SK-N-SH (cell line): ENCODE measurements at places on chromosomes 13 and 19.

DNA sequence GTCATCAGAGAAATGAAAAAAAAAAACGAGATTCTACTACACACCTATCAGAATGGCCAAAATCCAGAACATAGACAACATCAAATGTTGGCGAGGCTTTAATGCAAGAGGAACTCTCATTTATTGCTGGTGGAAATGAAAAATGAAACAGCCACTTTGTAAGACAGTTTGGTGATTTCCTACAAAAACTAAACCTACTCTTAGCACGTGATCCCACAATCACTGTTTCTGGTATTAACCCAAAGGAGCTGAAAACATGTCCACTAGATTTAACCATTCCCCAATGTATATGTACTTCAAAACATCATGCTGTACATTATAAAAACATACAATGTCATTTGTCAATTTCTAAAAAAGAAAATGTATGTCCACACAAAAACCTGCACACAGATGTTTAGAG, 13.0 kb downstream of the MYCBP2 start:
- no peak for DNase-seq

- no peak for DNase-seq
These were observed 32.6 kb downstream of the CLEC4M start for GRCh38 chr19:7795555-7796161.

DNA sequence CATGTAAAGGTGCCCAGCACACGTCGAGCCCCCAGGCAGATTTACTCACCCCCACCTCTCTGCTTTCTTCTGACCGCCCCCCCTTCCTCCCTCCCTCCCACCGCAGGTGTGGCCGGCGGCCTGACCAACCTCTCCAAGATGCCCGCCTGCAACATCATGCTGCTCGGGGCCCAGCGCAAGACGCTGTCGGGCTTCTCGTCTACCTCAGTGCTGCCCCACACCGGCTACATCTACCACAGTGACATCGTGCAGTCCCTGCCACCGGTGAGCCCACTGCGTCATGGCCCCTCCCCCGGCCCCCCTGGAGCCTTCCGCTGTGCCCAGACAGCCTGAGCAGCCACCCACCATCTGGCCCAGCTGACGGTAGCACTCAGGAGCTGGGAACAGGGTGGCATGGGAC, 8.8 kb downstream of the PRPF31 start:
- no peak for DNase-seq

DNA sequence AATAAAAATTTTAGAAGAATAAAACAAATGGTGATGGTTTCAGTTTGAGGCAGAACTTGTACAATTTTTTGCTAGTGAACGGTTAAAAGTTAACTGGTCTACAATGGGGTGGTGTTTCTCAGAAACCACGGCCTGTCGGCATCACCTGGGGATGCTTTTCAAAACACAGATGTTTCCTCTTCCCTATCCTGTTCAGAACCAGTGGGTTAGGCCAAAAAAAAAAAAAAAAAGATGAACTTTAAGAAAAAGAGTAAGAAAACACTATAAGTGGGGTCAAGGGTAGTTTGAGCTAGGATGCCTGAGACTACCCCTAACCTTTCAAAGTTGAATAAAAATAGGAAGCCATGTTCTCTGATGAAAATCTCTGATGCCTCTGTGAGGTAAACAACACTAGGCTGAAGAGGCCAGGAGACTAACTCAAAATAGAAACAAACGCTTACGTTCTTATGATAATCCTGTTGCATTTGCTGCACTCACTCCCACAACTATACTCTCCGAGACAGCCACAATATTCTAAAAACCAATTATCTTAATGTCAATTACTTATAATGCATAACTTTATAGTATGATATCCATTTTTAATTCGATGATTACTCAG, 3.3 kb downstream of the MTIF3 start:
- DNase-seq: no peak

GRCh38 chr19:19098084-19098702, 34.4 kb downstream of the SLC25A42 start:
- no peak for DNase-seq

GRCh38 chr19:50567882-50568727, at the start of gene LRRC4B:
LRRC4B (minus strand) TSS chr19:50568435; CDS start chr19:50548838, 19,597 bp downstream.
- DNase-seq: peak; percentile 93

GRCh38 chr13:44024167-44024845, 144.6 kb downstream of the LACC1 start:
- no peak for DNase-seq

- DNase-seq: no peak
These were observed 675.3 kb downstream of the DIAPH3 start for GRCh38 chr13:59488436-59488835.

GRCh38 chr13:25973576-25973975, 78.2 kb downstream of the SHISA2 start:
- no peak for DNase-seq

DNA sequence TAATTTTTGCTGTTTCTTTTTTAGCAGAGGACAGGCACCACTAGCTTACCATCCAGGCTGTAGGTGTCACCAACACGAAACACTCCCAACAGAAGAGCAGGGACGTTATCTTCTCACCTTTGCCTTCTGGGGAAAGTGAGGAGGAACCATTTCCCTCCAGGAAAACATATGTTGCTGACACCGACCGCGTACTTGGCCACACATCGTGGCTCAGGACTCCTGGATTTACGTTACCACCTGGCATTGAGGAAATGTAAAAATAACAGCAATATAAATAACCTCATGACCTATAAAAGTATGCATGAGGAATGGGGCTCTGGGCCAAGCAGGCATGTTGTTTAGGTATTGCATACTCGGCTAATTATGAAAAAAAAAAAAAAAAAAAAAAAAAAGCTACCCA, 525.1 kb downstream of the MYO16 start:
- no peak for DNase-seq

GRCh38 chr13:110699148-110700145, 6.5 kb downstream of the CARS2 start:
- no peak for DNase-seq

GRCh38 chr19:14377883-14378328, 3.3 kb upstream of the ADGRE5 start:
- no peak for DNase-seq

- no peak for DNase-seq
These were observed 882.3 kb downstream of the DIAPH3 start for GRCh38 chr13:59281453-59281852.

GRCh38 chr19:30703645-30704044, 331.5 kb downstream of the ZNF536 start:
- no peak for DNase-seq

DNA sequence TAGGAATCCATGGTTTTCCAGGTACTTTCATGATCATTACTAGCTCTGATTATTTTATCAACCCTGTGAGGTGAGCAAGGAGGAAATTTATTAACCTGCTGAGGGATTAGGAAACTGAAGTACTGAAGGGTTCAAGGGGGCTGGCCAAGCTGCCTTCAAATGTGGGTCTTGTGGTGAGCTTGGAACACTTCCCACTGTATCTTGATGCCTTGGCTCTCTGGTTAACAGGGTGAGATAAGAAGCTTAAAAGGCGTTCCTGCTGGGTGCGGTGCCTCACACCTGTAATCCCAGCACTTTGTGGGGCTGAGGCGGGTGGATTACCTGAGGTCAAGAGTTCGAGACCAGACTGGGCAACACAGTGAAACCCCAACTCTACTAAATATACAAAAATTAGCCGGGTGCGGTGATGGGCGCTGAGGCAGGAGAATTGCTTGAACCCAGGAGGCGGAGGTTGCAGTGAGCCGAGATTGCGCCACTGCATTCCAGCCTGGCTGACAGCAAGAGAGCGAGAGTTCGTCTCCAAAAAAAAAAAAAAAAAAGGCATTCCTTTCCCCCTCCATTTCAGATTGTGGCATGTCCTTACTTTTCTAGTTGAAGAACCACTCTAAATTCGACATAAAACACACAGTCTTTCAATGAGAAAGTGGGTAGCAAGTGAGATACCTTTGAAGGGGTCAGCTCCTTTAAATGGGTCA, 70.2 kb downstream of the KLF2 start:
- DNase-seq: no peak

GRCh38 chr13:51237887-51238286, 15.7 kb downstream of the FAM124A start:
- no peak for DNase-seq

DNA sequence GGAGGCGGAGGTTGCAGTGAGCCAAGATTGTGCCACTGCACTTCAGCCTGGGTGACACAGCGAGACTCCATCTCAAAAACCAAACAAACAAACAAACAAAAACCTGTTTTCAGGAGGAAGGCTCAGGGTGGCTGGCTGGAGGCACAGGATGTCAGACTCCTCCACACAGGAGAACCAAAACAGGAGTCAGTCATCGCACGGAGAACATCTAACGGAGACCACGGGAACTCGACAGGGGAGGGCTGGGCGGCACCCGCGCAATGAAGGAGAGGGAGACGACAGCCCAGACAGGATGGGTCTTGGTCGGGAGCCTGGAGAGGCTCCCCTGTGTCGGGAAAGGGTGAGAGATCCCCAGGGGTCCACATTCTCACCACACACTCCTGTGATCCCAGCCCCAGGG, 20.8 kb upstream of the SLC7A9 start:
- no peak for DNase-seq

DNA sequence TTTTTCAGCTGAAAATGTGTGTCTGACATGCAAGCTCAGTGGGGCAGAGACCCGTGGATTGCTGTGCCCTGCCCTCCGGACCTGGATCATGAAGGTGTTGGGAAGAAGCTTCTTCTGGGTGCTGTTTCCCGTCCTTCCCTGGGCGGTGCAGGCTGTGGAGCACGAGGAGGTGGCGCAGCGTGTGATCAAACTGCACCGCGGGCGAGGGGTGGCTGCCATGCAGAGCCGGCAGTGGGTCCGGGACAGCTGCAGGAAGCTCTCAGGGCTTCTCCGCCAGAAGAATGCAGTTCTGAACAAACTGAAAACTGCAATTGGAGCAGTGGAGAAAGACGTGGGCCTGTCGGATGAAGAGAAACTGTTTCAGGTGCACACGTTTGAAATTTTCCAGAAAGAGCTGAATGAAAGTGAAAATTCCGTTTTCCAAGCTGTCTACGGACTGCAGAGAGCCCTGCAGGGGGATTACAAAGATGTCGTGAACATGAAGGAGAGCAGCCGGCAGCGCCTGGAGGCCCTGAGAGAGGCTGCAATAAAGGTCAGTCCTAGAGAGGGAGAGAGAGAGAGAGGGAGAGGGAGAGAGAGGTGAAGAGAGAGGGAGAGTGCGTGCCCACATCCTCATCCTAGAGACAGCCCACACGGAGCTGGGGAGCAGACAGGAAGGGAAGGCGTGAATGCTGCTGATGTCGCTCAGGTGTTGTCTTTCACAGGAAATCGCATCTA, 5.1 kb upstream of the DCUN1D2 start:
- DNase-seq: no peak

DNA sequence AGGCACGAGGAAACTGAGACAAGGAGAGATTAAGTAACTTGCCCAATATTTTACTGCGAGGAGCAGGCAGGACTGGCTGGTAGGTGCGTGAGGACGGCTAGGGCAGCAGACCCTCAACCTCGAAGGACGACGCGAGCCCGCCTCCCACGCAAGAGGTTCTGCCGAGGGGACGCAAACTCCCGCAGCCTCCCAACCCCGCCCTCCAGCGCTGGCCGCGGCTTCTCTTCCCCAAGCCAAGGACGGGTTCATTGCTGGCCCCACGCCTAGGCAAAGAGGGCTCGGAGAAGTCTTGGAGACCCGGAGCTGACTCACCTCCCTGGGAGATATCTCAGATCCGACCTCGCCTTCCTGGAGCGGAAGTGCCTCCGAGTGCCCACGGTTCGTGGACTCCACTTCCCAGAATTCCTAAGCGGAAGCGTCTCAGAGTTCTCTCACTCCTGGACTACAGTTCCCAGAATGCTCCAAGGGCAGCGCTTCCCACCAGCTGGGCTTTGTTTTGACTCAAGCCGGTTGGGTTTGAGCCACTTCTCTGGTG, at the start of gene ZNF235:
ZNF235 (minus strand) TSS at position 367 of the 535 bp plus-strand sequence. CDS start 1,621 bp downstream, outside the sequence.
- peak; percentile 87 for DNase-seq

GRCh38 chr13:41708713-41709112, 251.4 kb downstream of the RGCC start:
- DNase-seq: no peak

DNA sequence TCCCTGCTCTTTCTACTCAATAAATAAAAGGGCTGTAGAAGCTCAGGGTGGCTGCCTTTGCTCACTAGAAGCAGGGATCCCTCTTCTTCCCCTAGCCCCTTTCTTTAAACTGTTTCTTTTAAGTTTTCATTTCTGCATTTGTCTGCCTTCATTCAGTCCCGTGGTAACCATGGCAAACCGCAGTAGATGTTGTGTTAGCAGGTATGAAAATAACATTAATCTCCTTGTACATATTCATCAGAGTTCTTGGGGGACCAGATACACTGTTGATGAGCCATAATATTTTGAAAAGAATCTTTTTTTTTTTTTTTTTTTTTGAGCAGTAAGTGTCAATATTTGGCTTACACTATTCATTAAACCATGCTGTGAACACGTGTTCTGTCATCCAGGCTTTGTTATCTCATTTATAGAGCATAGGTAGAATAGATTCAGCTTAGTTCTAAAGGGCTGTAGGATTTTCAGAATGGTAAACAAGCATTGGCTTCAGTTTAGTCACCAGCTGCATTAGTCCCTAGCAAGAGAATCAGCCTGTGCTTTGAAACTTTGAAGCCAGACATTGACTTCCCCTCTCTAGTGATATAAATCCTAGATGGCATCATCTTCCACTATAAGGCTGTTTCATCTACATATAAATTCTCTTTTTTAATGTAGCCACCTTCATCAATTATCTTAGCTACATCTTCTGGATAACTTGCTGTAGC, 59.4 kb upstream of the SPRY2 start:
- no peak for DNase-seq

DNA sequence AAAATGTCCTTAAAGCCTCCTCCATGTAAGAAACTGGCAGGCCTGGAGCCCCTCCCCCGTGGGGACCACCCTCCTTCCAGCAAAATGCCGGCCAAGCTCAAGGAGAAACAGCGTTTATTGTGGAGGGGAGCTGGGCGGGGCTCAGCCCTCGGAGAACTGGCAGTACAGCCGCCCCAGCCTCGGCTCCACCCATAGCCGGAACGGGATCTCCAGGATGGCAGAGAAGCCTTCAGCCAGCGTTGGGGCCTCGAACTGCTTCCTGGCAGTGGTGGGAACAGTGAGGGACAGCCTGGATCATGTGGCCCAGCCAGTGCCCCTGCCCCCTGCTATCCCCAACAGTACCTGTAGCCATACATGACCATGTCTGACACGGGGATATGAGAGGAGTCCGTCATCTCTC, 6.3 kb downstream of the PNKP start:
- no peak for DNase-seq

DNA sequence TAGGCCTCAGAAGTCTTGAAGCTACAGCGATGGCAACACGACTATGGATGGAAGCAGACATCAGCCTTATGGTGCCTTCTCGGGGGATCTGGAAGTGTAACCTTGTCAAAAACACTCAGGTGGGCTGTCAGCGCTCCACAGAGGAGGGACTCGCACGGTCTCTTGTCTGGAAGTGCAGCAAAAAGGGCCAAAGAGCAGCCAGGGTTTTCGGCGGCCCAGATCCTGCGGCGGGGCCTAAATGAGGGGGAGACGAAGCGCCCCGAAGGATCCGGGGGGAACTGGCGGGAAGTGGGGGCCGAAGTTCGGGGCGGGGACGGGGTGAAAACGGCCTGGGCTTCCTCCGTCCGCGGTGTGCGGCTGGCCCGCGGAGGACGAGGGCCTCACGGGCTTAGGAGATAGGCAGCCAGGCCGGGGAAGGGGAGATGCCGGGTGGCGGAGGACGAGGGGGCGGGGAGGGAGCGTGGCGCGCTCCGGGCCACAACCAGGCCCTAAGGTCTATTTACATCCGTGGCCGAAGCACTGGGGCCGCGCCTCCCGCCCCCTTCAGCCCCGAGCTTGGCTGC, 637 bp downstream of the RANBP3 start:
- DNase-seq: no peak

- DNase-seq: no peak
These were observed 6.6 kb downstream of the MEGF8 start for GRCh38 chr19:42332059-42332458.
